ENCODE measurements at places on chromosomes 6 and 20.

- peak; percentile 64 for DNase-seq
Measured at GRCh38 chr6:160996131-160996601, 4.6 kb downstream of the MAP3K4 start.

GRCh38 chr6:30612213-30612612, 4.8 kb downstream of the PPP1R10 start:
- DNase-seq, result no peak

DNA sequence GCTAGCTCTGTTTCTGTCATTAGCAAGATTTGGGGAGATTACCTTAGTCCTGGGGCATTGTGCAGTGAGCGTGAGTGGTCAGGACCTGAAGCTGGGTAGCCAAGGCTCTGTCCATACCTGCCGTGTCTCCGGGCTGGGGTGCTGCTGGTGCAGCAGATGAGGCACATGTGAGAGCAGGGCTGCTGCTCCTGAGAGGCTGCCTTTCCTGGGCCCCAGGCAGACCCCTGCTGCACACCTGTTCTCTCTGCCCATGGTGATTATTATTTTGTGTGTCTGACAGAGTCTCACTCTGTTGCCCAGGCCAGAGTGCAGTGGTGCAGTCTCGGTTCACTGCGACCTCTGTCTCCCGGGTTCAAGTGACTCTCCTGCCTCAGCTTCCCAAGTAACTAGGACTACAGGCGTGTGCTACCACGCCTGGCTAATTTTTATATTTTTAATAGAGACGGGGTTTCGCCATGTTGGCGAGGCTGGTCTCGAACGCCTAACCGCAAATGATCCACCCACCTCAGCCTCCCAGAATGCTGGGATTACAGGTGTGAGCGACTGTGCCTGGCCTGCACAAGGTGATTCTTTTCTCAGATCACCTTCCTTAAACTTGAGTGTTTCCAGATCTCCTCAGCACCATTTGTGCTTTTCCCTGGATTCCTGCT, 36.8 kb upstream of the IRF4 start:
- DNase-seq, result no peak

GRCh38 chr6:128487746-128488145, 32.7 kb downstream of the PTPRK start:
- DNase-seq, result no peak

DNA sequence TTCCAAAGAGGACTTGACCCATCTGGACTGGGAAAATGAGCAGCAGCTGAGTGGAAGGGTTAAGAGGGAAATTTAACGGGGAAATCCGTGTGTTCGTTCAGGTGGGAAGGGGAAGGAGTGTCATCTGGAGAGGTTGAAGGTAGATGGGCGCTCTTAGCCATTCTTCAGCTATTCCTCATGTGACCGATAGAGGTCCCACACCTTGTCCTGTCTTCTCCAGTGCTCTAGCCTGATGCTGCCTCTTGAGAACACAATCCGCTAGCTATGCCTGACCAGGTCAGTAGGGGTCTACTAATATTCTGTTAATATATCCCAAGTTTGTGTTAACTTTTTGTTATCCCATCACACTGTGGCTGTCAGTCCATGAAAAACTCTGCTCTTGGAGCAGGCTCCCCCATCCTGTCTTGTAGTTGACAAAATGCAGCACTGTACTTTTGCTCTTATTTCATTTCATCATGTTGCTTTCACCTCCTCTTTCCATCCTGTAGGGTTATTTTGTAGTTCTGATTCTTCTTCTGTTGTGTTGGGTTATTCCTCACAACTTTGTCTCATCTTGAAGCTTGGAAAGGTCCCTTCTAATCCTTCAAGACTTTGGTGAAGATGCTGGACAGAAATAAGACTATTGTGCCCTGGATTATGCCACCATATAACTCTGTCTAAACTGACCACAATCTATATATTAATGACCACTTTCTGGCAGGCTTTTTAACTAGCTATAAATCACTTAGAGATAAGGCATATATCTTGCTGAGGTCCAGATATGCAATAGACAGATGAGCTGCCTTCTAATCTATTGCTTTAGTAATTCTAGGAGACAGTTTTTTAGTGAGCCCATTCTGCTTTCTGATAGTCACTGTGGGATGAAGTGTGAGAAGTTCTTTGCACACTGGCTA, 123.4 kb upstream of the SUPT3H start:
- DNase-seq, result no peak

- peak; percentile 68 for DNase-seq
Measured at GRCh38 chr6:138590796-138591709, 91.8 kb upstream of the NHSL1 start.

- peak; percentile 38 for DNase-seq
Measured at GRCh38 chr6:28742668-28743270, 181.0 kb downstream of the TRIM27 start.

- DNase-seq, result no peak
Measured at GRCh38 chr20:32894711-32895355, 36.1 kb downstream of the EFCAB8 start.

DNA sequence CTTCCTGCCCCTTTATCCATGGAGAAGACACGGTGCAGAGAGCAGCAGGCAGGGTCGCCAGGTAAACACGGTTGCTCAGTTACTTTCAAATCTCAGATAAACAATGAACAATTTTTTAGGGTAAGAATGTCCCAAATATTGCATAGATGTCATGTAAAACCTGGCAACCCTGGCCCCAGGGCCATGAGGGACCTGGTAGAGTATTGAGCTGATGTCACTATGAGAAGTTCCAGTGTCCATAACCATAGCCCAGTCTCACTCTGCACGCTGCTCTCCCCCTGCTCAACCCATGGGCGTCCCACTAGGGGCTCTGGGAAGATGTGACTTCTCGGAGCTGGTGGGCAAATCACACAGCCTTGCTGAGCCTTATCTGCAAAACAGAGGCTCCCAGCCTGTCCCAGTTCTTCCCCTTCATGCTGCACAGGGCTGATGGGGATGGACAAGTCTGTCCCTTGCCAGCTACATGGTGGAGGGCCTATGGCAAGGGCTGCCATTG, 71.3 kb upstream of the TOP1 start:
- no peak for DNase-seq

DNA sequence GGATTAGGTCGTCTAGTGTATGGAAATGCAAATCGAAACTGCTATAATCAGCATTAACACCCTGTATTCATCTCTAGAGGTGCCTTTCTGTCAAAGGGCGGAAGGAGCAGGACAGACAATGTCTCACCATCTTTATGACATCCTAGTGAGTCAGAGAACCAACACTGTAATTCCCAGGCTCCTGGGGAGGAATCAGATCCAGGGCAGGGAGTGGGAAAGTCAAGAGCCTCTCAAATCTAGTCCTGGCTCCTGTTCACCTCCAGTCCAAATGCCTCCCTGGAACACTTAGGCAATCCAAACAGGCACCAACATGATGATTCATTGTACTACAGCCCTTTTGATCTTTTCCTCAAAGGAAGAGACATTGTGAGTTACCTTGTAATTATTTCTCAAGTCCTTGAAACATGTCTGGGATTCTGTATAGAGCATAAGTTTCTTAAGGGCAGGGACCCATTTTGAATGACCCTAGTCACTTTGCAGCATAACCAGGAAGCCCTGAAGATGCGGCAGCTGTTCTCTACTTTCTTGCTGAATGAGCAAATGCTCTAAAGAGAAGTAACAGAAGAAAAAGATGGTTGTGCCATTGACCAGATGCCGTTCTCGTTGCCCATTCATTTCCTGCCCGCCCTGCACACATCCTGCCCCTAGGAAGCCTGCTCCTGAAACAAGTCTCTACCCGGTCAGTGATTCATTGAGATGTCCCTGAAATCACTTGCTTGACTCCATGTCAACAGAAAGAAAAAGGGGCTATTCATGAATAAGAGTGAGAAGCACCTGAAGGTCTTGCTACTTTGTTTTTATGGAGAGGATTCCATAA, 112.8 kb upstream of the JARID2 start:
- DNase-seq, result peak; percentile 97

- DNase-seq, result no peak
Measured at GRCh38 chr6:163461696-163462095, 47.2 kb downstream of the QKI start.

- DNase-seq, result no peak
Measured at GRCh38 chr6:137487181-137487868, 6.9 kb downstream of the OLIG3 start.

- no peak for DNase-seq
Measured at GRCh38 chr20:2839732-2840137, 720 bp downstream of the PCED1A start.

DNA sequence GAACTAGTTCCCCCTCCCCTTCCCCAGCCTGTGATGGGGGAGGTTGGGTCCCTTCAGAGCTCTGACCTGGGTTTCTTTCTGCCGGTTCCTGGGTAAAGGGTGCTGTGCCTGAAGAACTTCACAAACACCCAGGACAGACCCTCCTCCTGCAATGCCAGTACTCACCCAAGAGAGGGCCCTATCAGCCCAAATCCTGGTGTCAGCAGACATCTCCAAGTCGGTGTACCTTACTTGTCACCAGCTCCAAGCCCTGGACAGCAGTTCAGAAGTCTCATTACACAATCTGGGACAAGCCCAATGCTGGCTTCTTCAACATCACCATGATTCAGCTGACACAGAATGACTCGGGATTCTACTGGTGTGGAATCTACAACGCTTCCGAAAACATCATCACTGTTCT, 467 bp downstream of the TREML4 start:
- DNase-seq, result no peak

GRCh38 chr20:42742926-42743325, 446.8 kb downstream of the PTPRT start:
- DNase-seq, result no peak

GRCh38 chr6:109187399-109188114, 92.2 kb downstream of the CEP57L1 start:
- peak; percentile 57 for DNase-seq

- DNase-seq, result peak; percentile 60
Measured at GRCh38 chr6:47042275-47042791, at the start of gene ADGRF1. Gene ADGRF1 (minus strand): TSS chr6:47042332. CDS start chr6:47029061, 13,271 bp downstream.

DNA sequence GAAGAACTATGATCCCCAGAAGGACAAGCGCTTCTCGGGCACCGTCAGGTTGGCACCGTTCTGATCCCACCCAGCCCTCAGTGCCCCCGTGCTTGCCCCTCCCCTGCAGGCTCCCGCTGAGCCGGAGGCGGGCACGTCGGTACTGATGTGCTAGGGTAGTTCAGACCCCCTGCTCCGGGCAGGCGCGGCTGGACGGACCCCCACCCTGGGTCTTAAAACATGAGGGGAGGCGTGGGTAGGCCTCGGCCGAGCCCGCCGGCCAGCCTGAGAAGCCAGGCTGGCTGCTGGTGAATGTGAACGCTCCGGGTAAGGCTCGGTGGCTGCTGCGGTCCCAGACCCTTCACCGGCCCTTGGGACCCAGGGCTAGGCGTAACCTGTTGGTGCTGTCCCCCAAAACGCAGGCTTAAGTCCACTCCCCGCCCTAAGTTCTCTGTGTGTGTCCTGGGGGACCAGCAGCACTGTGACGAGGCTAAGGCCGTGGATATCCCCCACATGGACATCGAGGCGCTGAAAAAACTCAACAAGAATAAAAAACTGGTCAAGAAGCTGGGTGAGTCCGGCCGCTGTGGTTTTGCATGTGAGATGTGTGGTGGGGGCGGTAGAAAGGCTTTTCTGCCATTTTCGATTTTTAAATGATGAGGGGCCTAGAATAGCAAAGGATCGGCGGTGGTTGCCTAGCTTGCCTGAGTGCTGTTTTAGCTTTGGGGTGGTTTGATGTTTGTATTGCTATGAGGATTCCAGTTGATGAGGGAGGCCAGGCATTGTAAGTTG, 964 bp downstream of the RPL10A start:
- DNase-seq, result no peak

- no peak for DNase-seq
Measured at GRCh38 chr6:52022675-52023074, 64.7 kb downstream of the PKHD1 start.

DNA sequence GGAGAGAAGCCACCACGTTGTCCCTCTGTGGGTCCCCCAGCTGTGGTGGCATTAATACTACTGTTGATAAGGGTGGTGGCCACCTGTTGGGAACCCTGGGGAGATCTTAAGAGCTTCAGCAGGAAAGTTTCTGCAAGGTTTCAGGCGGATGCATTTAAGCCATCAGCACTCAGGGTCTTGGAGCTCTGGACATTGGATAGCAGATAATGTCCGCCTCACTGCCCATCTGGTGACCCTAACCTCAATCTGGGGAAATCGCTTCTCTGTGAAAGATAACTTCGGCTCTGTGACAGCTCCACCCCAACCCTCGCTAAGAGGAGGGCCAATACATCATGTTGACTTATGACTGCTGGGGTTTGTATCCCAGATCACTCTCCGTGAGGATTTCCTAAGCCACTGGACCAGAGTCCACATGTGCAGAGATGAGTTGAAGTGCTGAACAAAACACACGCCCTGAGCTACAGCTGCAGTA, 92.9 kb downstream of the FOXC1 start:
- DNase-seq, result no peak

DNA sequence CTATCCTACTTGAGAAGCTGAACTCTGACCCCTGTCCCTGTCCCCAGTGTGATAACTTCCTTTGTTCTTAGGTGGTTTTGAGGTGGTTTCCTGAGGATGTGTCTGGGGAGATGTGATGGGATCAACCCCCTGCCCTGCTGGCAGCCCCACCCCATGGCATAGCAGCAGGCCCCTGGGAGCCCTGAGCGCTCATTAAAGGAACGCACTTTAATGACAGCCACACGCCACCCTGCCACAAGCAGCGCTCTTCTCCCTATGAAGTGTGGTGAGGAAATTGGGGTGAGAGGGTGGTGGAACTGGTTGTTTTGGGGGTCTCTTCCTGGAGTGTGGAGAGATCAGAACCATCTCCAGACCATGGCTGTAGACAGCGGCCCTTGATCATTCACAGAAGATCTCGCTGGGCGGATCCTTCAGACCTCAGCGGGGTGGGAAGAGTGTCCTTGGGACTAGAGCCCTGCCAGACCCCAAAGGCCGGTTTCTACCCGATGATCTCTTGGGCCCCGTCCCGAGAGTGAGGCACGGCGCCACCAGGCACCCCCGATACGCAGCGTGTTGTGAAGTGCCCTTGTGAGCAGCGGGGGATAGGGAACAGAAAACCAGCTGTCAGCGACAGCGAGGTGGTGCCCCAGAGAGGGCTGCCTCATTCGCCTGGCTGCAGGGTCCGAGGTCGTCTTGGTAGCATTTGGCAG, 45.4 kb downstream of the SYNJ2 start:
- DNase-seq, result no peak

GRCh38 chr6:149458196-149458595, 26.6 kb downstream of the ZC3H12D start:
- no peak for DNase-seq

DNA sequence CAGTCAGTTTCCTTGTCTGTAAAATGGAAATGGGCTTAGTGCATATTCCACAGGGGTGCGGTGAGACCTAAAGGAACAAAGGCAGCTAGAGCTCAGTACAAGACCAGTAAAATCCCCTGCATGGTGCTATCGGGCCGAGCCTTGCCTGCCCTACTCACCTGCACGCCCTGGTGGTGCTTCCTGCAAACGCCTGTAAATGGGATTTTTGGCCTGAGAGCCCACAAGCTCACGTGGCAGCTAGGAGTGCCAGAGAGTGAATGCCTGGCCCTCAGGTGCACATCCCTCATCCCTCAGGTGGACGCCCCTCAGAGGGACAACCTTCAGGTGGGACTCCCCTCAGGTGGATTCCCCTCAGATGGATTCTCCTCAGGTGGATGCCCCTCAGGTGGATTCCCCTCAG, 48.0 kb upstream of the VSX1 start:
- DNase-seq, result no peak

- DNase-seq, result no peak
Measured at GRCh38 chr6:80151635-80152034, 45.2 kb downstream of the BCKDHB start.

GRCh38 chr20:18985551-18985950, 172.0 kb downstream of the SCP2D1 start:
- no peak for DNase-seq

GRCh38 chr6:43009124-43009523, 4.6 kb downstream of the MEA1 start:
- DNase-seq, result no peak

GRCh38 chr6:41581381-41581991, 35.3 kb downstream of the FOXP4 start:
- peak; percentile 79 for DNase-seq

GRCh38 chr6:10690651-10691445, 3.6 kb downstream of the C6orf52 start:
- DNase-seq, result no peak
